NCI-H345 (cell line): ENCODE measurements at places on chromosomes 6 and 20.

DNA sequence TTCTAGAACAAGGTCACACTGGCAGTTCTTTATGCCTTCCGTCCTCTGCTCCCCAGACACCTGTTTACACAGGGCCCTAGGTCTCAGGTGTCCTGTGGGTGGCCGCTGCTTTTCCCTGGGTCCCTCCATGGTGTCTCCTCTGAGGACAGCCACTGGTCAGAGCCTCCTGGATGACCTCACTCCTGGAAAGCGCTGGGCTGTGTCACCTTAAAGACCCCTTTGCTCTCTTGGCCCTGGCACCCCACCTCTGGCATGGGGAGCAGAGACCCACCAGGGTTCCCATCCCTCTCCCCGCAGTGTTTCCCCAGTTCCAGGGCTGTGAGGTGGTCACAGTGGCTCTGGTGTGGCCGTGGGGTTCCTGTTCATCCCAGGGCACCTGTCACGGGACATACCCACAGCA, 33.9 kb downstream of the NTSR1 start:
- DNase-seq, result no peak

- DNase-seq, result no peak
These were observed 2.5 kb upstream of the NPBWR2 start for GRCh38 chr20:64109831-64110391.

DNA sequence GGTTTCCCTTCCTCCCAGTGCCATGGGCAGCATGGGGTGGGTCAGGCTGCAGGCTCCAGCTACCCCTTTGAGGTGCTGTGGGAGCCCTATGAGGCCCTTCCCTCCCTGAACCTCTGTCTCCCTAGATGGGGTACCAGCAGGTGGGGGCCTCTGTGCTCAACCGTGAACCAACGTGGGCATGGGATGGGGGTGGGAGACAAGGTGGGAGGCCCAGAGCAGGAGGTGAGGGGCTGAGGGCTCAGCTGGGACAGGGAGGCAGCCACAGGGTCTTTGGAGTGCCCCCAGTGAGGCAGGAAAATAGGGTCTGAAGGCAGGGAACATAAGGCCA, 33.3 kb downstream of the SUN5 start:
- DNase-seq, result no peak

GRCh38 chr6:35717449-35718374, 19.1 kb upstream of the ARMC12 start:
- no peak for DNase-seq

DNA sequence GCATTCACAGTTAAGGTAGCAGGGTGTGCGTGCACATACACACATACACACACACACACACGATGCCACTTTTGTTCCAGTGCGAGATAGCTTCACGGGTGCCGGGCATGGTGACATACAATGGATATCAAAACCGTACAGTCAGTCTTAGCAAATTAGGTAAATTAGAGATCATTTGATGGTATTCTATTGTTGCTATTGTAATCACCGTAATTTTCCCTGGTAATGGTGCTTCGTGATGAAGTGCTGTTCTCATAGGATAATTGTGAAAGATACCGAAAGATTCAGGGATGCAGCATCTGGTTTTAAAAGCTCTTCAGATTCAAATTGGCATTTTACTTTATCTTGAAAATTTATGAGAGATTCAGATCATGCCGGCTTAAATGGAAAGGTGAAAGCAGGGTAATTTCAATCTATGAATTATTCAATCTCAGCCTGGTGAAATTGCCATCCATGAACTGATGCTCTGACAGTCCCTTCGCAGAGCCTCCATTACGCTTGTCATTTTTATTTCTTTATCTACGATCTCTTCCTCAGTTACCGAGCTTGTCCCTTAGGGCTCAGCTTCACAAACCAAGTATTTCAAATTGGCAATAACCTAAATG, 71.3 kb upstream of the SOX4 start:
- no peak for DNase-seq

DNA sequence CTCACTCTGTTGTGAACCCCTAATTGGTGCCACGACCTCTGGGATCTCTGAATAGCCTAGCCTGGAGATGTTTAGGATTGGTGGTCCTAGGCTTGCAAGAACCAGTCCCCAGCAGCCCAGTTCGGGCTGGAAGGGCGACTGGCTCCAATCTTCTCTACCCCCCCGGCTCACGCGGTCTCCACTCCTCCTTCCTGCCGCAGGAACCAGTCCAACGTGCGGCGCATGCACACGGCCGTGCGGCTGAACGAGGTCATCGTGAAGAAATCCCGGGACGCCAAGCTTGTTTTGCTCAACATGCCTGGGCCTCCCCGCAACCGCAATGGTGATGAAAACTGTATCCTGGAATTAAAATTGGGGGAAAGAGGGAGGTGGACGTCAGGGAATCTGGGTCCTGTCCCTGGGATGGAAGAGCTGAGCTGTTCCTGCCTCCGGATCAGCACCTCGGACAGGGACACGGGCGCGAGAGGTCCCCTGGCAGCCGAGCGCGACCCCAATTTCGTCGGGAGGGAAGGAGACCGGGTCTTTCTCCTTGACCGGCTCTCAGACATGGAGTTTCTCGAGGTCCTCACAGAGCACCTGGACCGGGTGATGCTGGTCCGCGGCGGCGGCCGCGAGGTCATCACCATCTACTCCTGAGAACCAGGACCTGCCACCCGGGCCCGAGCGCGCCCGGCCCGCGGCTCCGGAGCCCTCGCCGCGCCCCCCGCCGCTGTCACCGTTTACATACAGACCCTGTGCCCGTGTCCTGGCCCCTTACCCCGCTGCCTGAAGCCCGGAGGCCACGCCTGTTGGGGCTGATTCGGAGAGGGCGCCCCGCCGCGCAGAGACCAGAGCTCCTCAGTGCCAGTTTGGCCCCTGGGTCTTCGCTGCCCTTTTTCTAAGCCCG, 28.2 kb downstream of the SLC12A5 start:
- DNase-seq, result no peak

DNA sequence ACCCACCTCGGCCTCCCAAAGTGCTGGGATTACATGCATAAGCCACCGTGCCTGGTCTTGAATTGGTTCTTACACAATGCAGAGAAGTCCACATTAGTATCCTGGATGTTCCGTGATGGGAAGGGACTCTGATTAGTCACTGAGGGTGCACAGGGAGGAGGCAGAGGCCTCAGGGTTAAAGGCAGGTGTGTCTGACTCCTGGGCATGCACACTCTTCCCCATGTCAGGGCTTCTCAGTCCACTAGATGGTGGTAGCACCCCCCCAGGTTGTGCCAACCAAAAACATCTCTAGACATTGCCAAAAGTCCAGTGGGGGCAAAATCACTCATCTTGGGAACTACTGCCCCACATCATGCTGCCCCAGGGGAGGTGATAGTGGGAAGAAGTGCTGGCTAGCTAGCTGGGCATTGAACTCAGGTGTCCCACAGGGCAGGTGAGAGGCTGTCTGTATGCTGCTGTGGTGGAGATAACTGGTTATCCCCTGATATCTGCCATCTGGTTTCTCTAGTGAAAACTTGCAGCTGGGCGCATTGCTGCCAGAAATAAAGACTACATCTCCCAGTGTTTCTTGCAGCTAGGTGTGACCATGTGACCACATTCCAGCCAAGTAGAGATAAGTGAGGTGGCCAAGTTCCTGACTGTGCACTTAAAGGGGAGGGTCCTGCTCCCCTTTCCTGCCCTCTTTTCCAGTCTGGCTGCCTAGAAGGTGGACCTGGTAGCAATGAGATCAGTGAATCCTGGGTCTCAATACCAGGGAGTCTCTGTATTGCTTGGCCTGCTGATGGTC, 8.4 kb upstream of the NSFL1C start:
- no peak for DNase-seq

DNA sequence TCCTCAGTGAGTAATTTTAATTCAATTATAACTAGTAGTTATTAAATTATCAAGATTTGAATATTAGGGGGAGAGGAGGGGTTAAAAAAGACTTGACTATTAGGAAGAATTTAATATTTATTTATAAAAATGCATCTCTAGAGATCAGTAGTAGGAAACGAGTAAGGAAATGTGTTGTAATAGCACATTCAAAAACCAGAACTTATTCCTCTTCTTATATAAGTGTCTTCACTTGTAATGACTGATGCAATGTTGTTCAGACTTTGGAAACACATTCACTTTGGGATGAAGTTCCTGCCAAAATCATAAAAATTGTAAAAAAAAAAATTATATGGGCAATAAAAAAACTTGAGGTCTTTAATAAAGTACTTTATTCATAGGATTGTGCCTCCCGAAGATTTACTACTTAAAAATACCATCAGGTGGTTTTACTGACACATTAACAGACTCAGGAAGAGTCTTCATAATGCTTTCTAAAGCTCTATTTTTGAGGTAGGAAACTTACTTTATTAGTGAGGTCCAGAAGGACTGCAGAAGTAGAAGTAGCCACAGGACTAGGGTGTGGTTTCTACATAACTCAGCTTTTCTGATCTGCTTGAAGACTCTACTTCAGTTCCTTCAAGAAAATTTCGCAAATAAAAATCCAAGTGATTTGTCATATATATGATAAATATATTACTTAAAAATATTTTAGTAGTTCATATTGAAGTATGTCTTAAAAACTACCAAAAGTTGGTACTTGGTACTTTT, 59.8 kb downstream of the CCDC170 start:
- no peak for DNase-seq

DNA sequence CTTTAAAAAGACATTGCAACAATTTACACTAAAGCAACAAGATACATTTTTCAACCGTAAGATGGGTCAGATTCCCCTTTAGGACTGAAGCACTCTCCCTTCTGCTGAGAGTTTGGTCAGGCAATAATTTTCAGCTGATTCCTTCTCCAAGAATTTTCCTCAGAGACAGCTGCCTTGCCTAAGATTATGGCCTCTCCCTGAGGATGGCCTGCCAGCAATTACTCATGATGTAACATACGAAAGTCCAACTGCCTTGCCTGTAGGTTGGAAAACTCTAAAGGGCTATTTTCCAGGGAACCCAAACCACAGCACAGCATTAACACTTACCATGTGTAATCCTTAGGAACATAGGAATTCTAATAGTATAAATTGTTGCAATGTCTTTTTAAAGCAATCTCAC, 229.1 kb upstream of the FLRT3 start:
- no peak for DNase-seq

DNA sequence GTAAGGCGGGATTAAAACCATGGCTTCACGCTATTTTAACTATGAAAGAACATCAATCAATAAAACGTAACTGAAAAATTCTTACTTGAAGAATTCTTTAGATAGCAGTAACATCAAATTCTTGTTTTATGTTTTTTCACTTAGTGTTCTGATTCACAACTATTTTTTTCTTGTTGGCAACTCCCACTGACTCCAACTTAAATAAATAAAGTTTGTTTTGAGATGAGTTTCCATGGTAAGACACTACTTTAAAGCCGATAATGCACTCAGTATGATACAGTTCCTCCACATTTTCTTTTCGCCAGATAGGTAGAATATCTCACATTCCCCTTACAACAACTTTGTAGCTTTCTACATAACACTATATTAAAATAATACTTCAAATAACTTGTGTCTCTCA, 33.1 kb upstream of the CNKSR3 start:
- no peak for DNase-seq

DNA sequence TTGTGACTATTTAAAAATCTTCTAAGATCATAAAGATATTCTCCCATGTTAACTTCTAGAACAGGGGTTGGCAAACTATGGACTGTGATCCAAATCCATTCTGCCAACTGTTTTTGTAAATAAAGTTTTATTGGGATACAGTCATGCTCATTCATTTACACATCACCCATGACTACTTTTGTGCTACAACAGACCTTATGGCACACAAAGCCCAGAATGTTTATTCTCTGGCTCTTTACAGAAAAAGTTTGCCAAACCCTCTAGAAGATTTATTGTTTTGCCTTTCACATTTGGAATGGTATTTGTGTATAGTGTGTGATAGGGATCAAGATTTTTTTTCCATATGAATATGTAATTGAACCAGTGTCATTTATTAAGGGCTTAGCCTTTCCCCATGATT, 341.7 kb downstream of the CD83 start:
- no peak for DNase-seq

DNA sequence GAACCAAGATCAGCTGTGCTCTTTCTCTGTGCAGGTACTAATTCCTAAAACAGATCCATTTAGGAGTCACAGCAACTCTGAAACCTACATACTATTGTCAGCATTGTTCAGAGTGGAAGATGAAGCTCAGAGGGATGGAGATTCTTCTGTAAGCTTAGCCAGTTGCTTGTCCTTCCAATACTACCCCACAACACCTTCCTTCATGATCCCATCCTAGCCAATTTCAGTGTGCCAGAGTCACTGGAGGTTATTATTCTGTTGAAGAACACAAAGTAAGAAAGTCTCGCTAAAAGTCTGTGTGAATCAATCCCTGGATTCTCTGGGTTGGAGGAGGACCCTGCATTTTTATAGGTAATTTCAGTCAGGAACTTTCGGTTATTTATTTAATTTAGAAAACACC, 2.3 kb downstream of the POPDC3 start:
- no peak for DNase-seq
